Purkinje cell (primary cell): ENCODE measurements at places on chromosomes 7 and 10. TPM values are rescaled to one million over a fixed set of nuclear protein-coding genes. Genes with fewer than 3 reads are reported as not detected.

PKD2L1 gene
- not detected in 2 replicates for polyA plus RNA-seq

ANKRD61 gene
- polyA plus RNA-seq, result not detected in 2 replicates

EIF5AL1 gene
- 0.89 and 0.92 TPM in 2 replicates for polyA plus RNA-seq

ENO4 gene
- polyA plus RNA-seq, result 0.50 and 0.76 TPM in 2 replicates

EPO gene
- polyA plus RNA-seq, result not detected in 2 replicates

KIAA1549 gene
- 1.0 TPM in 1 of 2 replicates, not detected in the other for polyA plus RNA-seq

OPN1SW gene
- 0.97 and 2.2 TPM in 2 replicates for polyA plus RNA-seq

ZNF736 gene
- 2.2 and 8.6 TPM in 2 replicates for polyA plus RNA-seq

TMEM273 gene
- not detected in 2 replicates for polyA plus RNA-seq
